Stimulated activated CD8-positive, alpha-beta memory T cell treated with anti-CD3 and anti-CD28 coated beads, Interleukin-15, amount 100 ng/mL, for 1 hour (primary cell): ENCODE measurements at places on chromosomes 16 and 17.

GRCh38 chr17:69390795-69391501 is 23.5 kb upstream of the MAP2K6 start:
- DNase-seq, result no peak

DNA sequence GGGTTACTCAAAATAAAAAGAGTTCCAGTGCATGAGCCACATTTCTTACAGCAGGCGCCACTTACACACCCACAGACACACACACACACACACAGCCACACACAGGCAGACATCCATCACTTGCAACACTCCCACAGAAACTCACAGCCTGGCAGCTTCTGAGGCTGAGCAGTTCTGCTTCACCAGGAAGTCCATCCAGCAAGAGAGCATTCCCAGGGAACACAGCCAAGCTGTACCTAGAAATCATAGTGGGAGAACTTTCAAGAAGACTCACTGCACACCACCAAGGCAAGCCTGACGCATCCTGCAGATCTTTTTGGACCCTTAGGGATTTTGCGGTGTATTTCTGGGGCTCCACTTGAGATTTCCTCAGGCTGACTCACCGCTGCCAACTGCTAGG is 140.9 kb upstream of the WSB1 start:
- DNase-seq, result no peak

DNA sequence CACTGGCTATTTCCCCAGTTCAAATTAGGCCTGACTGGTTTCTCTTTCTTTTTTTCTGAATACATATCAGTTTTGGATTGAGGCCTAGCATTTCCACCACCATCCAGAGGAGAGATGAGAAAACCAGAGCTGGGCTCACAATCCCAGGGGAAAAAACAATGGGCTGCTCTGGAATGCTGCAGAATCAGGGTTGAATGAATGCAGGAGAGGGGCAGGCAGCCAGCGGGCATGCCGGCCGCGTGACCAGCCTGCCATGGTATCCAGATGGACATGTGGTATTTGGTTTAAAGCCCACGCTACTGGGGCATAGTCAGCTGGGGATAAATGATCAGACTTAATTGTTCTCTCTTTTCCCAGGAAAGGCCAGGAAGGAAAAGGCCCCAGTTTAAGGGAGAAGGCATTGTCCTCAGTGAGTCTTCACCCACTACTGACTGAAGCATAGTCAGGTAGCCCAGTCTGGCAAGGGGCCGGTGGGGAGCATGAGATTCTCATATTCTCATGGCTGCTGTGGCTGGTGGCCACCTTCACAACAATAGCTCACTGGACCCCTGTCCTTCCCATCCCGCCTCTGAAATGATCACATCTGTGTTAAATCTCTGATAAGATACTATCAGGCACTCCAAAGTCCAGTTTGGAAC is 38.7 kb upstream of the RHOT1 start:
- DNase-seq, result no peak

- no peak for DNase-seq
Observed at GRCh38 chr16:67389911-67390815, 3.1 kb downstream of the TPPP3 start.

- DNase-seq, result no peak
Observed at GRCh38 chr16:11556945-11557720, 29.6 kb downstream of the LITAF start.

- DNase-seq, result no peak
Observed at GRCh38 chr17:43915559-43915958, 8.2 kb upstream of the MPP2 start.

DNA sequence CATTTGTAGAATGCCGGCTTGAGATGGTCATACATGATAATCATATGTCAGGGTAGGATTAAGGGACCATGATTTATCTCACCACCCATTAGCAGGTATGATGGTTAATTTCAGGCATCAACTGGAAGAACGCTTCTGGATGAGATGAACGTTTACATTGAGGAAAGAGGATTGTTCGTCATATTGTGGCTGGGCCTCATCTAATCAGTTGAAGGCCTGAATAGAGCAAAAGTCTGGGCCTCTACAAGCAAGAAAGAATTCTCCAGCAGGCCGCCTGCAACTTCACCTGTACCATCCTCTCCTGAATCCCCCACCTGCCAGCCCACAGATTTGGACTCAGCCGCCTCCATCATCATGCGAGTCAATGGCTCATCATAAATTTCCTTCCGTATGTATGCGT is 30.6 kb upstream of the XYLT1 start:
- no peak for DNase-seq

DNA sequence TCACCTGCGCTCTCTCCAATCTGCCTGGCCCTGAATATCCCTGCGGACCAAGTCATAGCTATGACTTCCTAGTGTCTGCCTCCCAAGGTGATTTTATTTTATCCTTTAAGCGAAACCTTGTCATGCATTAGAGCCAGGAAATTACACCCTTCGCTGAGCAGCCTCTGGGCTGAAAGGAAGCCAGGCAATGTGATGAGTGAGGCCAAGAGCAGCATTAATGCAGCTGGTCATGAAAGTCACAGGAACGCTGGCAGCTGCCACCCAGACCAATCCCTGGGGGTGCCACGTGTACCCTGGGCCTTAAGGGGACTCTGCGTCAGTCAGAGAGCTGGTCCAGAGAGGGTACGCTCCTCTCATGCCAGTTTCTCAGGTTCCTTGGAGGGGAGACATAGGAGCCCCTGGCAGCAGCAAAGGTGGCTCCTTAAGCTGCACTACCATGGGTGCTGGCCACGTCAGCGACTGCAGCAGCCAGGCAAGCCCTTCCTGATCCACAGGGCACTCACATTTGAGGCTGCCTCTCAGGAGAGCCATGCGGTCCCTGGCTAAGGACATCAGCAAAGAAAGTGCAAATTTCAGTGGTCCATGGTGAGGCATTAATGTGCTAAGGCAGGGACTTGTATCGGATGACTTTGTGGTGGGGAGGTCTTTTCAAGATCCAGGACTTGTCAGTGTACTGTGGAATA is 42.7 kb upstream of the WSCD1 start:
- DNase-seq, result no peak

GRCh38 chr17:50861822-50862528 is 4.2 kb downstream of the TOB1 start:
- no peak for DNase-seq

GRCh38 chr17:73433501-73433900 is 121.7 kb upstream of the CDC42EP4 start:
- no peak for DNase-seq

- DNase-seq, result no peak
Observed at GRCh38 chr16:79069633-79070032, 530.9 kb downstream of the MAF start.

DNA sequence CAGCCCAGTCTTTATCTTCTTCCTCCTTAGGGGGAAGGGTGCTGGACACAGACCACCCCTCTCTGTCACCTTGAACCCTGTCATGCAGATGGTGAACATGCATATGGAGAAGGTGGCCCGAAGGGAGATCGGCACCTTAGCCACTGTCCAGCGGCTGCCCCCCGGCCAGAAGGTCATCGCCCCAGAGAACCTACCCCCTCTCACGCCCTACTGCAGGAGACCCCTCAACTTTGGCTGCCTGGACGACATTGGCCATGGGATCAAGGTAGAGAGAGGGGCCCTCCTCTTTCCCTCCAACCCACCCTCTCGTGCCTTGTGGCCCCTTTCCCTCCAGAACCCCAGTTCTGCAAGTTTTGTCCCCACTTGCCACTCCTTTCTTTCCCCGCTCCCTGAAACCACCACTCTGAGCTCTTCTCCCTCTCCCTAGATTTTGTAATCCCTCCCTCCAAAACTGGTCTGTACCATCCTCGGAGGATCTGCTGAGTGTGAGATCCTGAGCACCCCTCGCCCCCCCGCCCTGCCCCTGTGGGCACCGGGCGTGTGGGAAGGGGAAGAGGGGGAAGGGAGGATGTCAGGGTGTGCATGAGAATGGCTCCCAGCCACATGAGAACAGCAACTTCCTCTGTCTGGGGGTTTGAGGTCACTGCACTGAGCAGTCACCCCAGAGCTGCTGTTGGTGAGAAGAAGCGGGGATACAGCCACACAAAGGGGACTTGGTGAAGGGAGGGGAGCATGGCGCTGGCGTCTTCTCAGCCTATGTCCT is 7.3 kb downstream of the ABI3 start:
- DNase-seq, result no peak

DNA sequence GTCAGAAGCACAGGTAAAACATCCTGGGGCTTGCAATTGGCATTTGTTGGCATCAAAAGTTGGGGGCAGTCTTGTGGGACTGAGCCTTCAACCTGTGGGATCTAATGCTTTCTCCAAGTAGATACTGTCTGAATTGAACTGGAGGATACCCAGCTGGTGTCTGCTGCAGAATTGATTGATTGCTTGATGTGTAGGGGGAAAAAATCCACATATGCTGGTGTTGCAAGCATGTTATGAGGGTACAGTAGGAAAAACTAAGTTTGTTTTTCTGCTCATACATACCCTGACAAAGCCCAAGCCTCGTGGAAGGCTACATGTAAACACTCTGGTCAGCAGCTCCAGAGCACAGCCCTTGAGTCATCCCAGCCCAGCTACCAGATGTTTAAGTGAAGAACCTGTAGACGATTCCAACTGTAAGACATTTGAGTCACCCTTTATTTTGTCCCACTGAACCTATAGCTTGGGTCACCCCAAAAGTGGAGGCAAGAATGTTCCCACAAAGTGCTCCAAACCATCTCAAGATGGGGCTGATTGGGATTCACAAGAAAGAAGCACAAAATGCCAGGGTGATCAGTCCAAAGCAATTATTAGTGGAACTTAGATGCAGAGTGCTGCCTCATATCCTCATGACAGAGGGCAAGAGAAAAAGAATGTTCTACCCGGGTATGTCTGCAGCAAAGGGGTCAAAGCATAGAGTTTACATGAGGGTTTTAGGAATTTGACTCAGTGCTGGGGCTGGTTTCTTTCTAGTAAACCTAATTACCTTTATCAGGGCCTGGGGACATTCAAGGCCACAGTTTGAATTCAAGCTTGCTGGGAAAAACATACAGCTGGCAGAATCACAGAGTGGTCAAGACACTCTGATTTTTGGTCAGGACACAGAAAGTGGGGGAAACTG is 9.6 kb upstream of the APPBP2 start:
- no peak for DNase-seq

DNA sequence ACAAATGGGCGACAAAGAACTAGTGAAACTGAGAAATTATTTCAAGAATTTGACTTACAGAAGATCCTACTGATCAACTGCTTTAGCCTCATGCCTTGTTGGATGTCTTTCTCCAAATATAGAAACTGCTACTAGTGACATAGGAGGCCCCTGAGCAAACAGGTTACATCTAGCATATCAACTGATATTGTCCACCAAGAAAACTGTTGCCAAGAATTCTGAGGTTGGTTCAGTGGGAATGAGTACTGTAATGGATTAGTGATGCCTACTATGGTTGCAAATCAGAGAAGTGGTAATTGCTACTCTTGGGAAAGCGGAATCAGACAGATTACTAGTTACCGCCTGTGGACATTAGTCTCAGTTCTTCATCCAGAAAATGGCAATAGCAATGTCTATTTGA is 10.0 kb downstream of the CDC27 start:
- DNase-seq, result no peak
